Brain (organoid and tissue), 16 donors: ENCODE measurements at places on chromosomes 6 and 20.

- DNase-seq = no peak
Measured at GRCh38 chr6:150078788-150079187, 9.9 kb upstream of the ULBP3 start.

DNA sequence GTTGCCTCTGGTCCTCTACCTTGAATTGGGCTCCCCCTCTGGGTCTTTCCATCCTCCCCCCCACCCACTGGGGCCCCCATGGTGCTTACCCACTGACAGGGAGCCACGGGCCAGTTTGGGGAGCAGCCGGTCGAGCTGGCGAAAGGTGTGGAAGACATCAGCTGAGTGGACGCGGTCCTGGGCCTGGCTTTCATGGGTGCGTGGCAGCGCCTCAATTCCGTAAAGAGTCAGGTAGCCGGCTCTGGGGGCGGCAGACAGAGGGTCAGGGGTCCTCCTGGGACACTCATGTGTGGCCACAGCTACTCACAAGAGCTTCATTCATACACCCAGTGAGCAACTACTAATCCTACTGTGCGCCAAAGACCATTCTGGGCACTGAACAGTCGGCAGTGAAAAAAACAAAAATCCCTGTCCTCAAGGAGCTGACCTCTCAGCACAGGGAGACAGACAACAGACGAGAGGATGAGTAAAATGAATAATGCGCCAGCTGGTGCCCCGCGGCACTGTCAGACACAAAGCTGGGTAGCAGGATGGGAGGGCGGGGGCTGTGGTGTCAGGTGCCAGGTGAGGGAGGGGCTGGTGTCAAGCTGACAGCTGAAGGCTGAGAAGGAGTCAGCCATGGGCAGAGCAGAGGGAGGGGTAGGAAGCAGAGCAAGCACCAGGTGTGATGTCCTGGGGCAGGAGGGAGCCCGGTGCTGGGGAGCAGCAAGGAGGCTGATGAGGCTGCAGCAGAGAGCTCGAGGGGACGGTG lies 28.3 kb downstream of the PTGIS start:
- DNase-seq = no peak

DNA sequence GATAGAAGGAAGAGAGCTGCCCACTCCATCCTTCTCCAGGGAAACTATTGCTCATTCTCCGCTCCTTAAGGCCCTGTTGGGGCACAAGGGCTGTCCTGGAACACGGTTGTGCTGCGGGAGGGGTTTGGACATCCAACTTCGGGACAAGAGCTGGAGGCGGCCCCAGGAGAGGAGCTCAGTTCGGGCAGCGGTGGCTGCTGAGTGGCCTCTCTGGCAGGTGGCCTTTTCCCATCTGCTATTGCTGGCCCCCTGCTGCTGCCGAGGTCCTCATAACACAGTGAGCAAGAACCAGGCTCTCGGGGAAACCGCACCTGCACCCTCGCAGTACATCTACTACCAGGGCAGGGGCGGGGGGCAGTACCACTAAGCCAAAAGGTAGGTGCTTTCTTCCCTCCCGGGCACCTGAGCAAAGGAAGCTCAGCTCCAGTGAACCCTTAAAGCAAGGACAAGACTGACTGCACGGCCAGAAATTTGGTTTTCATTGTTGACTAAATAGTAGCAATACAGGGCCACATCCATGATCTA lies 63.7 kb downstream of the PSMG4 start:
- DNase-seq = no peak

DNA sequence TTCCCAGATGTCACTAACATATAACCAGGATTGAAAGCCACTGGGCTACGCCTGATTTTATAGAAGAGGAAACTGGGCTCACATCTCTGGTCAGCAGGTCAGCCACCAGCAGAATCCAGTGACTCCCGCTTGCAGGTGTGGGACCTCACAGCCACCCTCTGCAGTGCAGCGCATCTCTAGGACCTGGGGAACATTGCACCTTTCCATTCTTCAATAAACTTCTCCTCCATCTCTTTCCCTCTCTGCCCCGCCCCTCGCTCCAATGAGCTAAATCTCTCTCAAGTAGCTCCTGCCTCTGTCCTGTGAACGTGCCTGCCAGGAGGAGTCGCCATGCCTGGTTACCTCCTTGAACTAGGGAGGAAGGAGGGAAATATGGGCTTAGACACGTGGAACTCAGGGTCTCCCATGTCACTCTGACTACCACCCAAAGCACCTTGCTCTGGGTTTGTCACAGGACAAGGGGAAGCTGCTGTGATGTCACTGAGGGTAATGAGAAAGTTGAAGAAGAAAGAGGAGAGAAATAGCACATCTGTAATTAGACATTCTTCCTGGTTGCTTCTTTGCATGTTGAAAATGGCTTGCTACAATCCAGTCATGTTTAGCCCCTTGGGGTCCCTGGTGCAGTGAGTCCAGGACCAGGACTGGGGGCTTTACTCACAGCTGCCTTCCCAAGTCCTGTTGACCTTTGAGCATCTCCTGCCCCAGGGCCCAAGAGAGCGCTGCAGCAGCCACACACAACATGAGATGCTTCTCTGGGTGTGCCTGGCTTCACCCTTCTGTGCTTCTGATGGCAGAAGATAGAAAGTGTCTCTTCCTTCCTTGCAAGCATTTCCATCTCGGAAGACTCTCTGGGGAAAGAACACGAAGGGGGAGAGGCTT lies 469.4 kb downstream of the PREX1 start:
- DNase-seq = no peak

- DNase-seq = peak; percentile 83
Measured at GRCh38 chr6:32969685-32970412, 1.5 kb downstream of the BRD2 start.

- no peak for DNase-seq
Measured at GRCh38 chr6:45556828-45557227, 179.1 kb upstream of the SUPT3H start.

DNA sequence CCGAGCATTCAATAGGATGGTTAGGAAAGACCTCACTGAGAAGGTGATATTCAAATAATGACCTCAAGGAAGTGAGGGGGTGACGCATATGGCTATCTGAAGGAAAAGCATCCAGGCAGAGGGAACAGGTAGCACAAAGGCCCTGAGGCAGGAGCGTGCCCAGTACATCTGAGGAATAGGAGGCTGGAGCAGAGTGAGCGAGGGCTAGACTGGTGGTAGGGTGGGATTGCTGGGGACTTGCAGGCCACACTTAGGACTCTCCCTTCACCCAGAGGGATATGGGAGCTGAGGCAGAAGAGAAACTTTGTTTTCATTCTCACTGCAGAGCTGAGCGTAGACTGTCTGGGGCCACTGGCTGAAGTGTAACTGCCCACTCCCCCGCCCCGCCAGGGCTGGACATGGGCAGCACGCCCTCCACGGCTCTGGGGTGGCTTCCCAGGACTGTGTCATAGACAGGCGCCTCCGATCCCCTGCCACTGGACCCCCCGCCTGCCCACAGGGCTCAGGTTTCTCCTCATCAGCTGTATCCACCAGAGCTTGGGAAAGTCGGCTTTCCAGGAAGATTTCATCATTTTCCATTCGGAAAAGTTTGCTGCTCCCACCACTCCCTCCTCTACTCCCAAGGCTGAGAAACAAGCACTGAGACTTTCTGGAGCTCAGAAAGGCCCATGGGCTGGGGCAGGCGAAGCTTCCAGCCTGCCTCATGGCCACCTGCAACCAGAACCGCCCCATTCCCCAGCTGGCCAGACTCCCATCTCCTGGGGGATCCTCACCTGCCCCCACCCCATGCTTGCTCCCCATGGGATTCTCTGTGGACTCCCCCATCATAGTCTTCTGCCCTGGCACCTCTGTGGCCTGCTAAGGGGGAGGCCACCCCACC lies 142.6 kb downstream of the MRPL14 start:
- DNase-seq = no peak

GRCh38 chr20:57020364-57020763 lies 246.1 kb downstream of the BMP7 start:
- no peak for DNase-seq
